Daoy (cell line): ENCODE measurements at places on chromosomes 3 and 15.

DNA sequence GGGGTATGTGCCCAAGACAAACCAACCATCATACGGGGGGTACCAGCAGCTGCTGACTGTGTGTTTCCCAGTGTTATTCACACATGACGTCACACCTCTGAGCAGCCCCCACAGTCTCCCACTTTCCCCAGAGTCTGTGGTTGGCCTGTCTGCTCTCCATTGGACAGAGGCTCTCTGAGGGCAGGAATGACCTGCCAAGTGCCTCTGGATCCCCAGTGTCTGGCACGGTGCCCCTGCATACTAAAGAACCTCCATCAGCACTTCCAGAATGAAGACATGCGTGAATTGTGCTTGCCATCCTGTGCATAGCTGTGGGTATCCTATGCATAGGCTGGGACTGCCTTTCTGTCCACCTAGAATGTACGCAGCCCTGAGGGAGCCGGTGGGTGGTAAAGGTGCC lies 3.5 kb upstream of the CCDC9B start:
- DNase-seq = peak; percentile 59

DNA sequence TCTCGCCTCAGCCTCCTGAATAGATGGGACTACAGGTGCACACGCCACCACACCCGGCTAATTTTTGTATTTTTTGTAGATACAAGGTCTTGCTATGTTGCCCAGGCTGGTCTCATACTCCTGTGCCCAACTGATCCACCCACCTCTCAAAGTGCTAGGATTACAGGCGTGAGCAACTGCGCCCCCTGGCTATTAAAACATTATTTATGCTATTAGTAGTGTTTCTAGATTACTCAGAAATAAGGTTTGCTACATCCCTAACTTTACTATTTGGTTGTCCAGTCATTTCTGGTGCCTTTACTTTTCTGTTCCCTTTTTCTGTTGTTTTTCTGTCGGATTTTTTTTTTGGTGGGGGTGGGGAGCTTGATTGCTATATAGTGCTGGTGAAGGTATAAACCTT lies 393.6 kb upstream of the TPM1 start:
- peak; percentile 12 for DNase-seq

GRCh38 chr15:33551860-33552259 lies 241.1 kb downstream of the RYR3 start:
- DNase-seq = peak; percentile 11

DNA sequence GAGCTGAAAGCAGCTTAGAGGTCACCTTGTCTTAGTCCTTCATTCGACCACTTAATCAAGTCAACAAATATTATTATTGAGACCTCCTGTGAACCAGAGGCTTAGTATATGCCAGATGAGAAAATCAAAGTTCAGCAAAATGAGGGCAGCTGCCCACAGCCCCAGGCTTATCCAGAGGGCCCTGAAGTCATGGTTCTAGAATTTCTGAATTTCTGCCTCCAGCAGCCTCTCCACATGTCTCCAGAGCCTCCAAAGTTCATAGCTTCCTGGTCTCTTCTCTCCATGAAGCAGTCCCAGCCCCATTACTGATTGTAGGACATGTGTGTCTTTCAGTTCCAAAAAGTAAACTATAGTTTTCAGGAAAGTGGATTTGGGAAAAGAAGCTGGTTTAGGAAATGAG lies 96.9 kb upstream of the TSC22D2 start:
- no peak for DNase-seq

DNA sequence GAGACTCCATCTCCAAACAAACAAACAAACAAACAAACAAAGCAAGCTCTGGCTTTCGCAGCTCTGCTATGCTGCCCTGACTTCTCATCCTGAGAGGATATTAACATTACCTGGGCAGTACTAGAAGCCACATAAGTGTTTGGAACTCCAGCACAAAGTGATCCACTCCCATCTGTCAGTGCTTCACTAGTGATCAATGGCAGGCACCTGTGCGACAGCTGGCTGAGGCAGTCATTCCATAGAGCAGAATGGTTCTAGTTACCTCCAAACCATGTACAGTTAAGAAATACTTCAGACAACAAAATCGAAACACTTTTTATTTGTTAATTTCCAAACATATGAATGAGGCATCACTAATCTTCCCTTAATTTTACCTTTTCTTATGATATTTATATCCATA lies 2.8 kb upstream of the MB21D2 start:
- DNase-seq = no peak

DNA sequence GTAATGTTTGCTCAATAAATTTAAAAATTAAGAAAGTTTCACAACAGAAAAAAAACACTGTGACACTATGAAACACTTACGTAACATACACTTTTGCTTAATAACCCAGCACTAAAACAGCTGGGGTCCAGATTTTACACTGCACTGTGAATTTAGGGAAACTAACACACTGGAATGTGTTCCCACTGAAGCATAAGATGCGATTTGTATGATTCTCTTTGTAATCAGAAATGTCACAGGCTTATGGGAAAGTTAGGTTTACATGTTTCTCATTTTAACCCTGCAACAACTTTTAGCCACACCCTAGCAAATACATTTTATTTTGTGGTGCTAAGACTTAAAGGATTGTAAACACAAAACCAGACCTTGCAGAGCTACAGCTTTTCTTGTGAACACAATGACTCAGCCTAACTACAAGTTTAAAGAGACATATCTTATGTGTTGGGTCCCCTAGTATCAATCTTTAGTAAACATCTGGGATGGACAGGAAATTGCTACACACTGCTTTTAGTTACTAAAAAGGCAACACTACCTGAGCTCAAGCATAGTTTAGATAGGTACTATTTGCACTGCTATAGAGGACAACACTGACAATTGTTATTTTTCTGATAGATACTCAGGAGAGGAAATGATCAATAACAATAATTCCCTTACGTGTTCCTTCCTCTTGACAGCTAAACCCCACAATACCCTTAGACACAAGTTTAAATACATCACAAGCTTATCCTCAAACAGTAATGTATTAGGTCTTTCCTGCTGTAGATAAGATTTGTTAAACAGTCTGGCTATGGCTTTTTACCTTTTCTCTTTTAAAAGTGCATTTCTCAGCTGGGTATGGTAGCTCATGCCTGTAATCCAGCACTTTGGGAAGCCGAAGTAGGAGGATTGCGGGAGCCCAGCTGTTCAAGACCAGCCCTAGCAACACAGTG lies 3.8 kb downstream of the PLD1 start:
- no peak for DNase-seq

- no peak for DNase-seq
Measured at GRCh38 chr15:100835636-100836035, 44.0 kb upstream of the ALDH1A3 start.

DNA sequence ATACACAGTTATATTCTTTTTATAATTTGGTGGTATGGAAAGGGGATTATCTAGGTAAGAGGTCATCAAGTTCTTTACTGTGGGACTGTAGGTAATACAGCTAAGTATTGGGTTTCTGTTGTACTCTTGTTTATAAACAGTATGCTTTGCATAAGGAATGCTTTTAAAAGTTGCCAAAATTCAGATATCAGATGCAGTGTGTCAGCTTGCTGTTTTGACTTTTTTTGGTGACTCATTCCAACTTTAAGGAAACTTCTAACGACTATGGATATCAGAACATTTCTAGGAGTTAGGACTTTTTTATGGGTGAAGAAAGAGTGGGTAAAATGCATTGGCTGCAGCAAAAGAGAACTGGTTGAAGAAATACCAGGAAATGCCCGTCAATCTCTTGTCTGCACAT lies 2.8 kb downstream of the SCAANT1 start:
- no peak for DNase-seq

DNA sequence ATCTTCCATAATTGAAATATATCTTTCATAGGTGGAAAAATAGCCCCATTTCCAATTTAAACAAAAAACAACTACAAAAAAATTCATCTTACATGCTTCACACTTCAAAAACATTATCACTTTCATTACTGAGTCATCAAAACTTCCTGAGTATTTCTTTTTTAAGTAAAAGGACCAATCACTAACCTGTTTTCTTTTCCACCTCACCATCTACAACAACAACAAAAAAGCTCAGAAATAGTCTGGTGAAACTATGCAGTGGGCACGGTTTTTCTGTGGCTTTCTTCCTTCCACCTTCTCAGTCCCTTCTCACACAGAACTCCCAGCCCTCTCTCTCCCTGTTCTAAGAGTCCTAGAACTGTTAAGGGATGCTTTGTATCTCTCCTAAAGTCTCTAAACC lies 20.3 kb upstream of the TNIK start:
- DNase-seq = no peak

- DNase-seq = no peak
Measured at GRCh38 chr3:101817992-101818391, 31.3 kb upstream of the NFKBIZ start.

DNA sequence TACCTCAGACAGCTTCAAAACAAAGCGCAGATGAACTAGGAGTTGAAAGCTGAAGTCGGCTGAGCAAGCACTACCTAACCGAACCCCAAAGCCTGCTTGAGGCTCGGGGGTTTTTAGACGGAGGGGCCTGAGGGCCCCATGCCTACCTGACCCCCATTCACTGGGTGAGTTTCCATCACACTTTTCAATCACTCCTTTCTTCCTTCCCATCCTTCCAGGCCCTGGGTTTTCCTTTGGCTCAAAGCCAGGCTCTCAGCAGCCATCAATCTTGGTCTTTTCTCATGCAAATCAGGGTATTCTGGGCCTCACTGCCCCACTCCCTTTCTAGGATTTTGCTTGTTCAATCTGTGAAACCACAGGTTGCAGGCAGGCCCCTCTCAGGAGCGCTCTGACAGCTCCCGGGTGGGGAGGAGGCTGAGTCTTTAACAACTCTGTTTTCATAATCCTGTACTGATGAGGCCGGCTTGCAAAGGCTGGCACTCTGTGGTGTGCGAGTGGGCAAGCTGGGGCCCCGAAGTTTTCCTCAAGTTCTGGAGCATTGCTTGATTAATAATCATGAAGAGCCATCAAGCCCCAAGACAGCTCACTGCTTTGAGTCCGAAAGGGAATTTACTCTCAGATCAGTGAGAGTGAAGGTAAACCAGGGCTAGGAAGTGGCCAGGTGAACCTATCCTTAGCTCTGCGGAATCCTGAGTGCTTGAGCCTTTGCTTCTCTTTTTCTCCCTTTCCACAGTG lies 97.6 kb downstream of the FRMD4B start:
- DNase-seq = peak; percentile 4

DNA sequence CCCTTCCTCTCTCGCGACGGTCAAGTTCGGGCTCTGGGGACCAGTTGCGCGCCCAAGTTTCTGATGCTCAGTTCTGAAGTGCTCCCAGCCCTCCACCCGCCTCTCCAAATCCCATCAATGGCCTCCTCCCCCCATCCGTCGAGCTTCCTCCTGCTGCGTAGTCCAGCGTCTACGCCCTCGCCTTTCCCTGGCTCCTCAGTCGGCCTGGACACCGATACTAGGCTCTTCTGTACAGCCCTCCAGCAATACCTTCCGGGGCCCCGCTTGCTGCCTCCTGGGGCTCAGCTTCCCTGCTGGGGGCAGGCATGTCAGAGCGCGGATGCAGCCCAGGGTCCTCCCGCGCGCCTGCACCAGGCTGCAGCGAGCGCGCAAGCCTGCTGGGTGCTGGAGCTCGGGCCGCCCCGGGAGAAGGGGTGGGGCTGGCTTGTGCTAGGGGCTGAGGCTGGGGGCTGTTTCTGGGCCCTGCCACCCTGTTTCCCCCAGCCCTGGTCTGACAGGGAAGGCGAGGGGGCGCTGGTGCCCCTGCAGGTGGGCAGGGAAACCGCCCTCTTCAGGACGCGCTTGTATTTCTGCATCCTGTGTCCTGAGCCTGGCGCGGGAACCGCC lies 353.3 kb upstream of the SUCLG2 start:
- no peak for DNase-seq

DNA sequence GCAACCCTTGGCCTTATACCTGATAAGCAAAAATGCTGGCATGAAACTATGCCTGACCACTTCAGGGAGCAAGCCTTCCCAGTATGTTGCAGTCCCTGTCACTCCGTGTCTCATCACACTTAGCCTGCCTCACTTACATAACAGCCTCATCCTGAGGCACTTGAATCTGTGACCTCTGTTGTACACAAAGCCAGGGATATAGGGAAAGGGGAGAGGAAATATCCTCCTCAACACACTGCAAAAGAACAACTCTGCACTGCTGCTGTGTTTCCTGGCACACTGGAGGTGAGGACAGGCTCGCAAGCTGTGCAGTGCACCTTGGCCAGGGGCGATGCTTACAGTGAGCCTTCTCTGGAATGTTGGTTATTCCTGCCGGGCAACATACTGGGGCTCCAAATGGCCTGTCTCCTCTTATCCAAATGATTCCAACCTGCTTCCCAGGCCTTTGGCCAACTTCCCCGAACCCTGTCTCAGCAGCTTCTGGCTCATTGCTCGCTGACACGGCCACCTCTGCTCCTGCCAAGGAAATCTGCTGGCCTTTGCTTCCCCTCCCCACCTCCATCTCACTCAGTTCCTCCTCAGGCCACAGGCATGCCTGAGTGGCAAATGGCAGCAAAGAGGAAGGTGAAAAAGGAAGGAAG lies 109.2 kb downstream of the CD47 start:
- DNase-seq = no peak

DNA sequence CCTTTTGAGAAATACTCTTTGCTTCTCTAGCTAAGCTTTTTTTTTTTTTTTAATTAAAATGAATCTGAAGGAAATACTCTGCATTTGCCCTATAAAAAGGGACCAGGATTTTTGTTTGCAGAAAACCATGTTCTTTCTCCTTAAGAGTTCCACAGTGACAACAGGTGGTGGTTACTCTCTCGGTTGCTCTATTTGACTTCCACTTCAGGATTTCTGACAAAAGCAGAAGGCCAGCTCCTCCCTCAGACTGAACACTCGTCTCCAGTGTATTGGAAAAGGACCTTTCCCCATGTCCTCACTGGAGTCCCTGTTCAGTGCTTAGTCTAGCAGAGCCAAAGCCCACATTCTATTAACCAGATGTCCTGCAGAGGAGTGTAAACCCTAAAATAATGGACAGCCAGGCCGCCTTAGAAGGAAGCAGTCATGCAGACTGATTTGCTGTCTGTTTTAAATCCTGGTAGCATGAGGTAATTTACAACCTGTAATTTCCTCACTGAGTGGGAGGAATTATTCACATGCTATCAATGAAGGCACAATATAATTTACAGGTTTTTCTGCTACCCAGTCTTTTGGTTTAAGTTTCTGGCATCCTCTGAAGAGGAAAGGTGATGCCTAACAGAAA lies 599.3 kb downstream of the PYDC2 start:
- DNase-seq = no peak

GRCh38 chr15:76553102-76553501 lies 216.5 kb downstream of the ISL2 start:
- DNase-seq = no peak

- DNase-seq = peak; percentile 16
Measured at GRCh38 chr15:62853114-62853840, 189.3 kb upstream of the TPM1 start.

- no peak for DNase-seq
Measured at GRCh38 chr3:5731100-5731499, 543.6 kb downstream of the EDEM1 start.

DNA sequence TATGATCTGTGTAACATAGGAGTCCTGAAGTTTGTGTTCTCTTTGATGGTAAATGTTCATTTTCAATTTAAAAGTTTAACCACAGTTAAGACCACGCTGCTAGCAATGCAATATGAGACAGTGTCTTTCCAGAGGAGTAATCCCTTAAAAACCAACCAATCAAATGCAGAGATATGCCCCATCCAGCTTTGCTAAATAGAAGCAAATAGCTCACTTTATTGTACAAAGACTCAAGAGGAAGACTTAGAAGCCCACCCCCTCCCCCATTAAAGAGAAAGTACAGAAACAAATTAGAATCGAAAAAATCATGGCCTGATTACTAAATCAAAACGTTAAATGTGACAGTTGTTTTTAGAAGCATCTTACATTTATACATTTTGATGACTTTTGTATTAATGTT lies 2.1 kb upstream of the ANP32A start:
- DNase-seq = no peak
